NCI-H460 (cell line): ENCODE measurements at places on chromosomes 12 and 14.
A peak's percentile ranks its signal among the peaks of the same experiment; 100 is the strongest.

GRCh38 chr14:91956616-91957015 lies 9.1 kb upstream of the FBLN5 start:
- no peak for DNase-seq

DNA sequence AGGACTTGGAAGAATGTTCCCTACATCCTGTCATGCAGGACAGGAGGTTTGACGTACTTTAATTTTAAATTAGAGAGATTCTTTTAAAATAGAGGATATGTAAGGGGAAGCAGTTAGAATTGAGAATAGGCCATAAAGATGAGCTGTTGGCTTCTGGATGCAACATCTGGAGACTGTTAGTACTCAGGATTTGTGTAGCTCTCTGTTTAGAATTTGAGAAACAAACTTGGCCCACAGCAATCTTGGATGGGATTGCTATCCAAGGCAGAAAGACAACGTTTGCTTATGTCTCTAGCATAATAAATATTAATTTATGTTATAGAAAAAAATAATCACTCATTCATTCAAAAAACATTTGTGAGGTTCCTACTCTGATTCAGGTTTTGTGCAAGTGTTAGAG lies 398.4 kb upstream of the NOVA1 start:
- no peak for DNase-seq

DNA sequence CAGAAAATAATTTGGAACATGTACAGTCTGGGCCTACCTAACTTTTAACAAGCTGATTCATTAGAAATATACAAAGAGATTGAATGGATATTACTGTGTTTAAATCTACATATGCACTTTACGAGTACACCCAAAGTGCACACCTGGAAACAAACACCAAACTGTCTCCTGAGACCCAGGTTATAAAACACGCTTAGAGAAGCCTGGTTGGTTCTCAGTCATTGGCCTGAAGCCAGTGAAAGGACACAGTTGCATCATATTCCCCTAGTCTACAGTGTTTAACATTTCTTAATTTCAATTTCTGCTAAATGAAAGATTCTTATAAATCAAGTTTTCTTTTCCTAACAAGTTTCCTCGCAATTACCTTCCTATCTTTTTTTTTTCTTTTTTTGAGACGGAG lies 209.5 kb downstream of the FBXL14 start:
- no peak for DNase-seq

- DNase-seq = no peak
Measured at GRCh38 chr14:69076341-69076740, 76.6 kb downstream of the DCAF5 start.

DNA sequence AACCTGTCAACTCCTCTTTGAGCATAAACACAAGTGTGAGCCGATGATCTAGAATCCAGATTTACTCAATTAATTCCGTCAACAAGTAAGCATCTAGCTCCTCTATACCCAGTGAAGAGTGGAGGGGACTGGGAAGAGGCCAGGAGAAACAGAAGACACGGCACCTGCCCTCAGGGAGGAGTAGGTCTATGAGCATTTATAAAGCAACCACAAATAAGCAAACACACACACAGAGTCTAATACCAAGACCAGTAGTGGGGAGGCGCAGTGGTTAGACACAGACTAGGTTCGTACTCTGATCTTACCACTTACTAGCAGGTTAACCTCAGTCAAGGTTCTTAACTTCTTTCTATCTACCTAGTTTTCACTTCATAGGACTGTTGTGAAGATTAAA lies 5.9 kb upstream of the FOXN3 start:
- DNase-seq = no peak

DNA sequence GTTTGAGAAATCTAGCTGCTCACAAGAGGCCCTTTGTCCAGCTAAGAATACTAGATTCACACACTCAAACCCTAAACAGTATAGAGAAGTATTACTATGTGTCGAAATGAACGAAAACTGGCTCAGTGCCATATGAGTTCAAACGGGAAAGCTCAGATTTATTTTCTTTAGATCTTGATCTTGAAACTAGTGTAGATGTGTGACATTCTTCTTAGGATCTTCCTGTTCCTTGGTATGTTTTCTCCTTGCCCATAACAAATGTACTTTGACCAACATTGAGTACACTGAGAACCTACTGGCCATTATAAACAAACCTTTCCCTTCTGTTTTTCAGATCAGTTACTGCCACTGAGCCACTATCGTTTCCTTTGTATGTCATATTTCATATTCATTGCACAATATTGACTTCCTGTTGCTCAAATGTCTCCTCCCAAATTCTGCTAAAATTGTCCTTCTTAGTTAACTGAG lies 21.3 kb downstream of the MYBPC1 start:
- DNase-seq = peak; percentile 93

DNA sequence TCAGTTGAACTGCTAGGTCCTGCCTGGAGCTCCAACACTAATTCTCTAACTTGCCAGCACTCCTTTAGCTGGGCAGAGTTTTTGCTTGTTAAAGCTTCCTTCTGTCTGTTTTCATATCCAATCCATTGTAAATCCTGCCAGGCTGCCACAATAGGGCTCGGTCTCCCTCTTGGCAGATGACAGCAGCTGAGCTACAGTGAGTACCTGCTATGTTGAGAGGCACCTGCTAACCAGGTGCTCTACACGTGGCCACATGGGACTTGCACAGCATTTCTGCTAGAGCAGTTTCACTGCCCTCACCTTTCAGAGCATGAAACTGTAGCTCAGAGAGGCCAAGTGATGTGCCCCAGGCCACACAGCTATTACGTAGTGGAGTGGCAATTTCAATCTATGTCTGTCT lies 106.6 kb upstream of the NOS1 start:
- no peak for DNase-seq

GRCh38 chr12:94954948-94955592 lies 48.4 kb downstream of the NDUFA12 start:
- no peak for DNase-seq

- no peak for DNase-seq
Measured at GRCh38 chr12:57049890-57050289, at the start of gene MYO1A. TSS of gene MYO1A (minus strand) at chr12:57050129. CDS start at chr12:57048323, 1,806 bp downstream.

DNA sequence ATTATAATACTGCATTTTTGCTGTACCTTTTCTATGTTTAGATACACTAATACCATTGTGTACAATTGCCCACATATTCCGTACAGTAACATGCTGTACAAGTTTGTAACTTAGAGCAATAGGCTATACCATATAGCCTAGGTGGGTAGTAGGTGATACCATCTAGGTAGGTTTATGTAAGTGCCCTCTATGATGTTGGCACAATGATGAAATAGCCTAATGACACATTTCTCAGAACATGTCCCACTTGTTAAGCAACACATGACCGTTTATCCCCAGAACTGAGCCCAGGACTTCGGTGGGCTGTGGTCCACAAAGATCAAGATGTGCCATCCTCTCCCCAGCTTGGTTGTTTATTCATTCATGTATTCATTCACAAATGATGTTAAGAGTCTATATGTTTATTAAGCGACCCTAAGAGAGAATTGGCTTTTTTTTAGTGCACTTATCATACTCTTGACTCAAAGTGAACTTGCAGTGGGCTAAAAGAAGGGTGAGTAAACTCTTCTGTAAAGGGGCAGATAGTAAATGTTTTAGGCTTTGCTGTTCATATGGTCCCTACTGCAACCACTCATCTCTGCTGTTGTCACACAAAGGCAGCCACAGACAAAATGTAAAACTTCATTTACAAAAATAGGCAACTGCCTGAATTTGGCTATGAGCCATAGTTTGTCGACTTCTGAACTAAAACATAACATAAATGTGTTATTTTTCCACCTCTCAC lies 110.8 kb downstream of the NDUFA12 start:
- no peak for DNase-seq

DNA sequence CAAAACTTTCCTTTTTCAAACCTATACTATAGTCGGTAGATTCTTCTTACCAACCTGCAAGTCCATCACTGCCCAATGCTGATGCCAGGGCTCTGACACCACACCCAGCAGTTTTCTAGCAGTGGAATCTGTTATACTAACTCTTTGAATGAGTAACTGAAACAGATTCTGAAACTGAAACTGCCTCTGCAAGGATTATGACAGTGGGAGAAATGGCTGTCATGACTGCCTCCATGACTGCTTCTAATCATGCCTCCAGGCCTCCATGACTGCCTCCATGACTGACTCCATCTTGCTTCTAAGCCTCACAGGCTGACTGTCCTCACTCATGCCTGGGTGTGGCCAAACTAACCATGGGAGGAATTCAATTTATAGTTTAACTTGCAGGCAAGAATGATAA lies 29.4 kb upstream of the OXA1L start:
- DNase-seq = no peak

DNA sequence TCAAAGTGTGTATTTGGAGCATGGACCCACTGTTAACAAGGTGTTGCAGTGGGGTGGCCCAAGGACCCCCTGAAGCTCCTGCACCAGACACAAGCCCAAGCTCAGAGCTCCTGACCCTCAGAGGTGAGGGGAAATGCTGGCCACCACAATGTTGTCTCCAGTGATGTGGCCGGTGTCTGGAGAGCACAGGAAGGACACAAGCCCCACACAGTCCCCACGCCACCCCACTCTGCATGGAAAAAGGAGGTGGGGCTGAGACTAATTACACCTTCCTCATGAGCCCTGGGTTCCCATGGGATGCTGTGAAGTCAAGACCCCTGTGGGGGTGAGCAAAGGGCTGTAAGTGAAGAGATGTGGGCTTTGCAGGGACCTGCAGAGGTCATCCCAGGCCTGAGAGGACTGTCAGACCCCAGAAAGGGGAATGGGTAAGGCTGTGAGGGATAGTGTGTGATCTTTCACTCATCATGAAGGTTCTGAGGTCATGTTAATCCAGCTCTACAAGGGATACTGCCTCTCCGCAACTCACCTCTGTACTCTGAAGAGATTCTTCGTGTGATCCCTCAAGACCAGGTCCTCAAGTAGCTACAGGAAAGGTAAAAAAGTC lies 136.3 kb upstream of the DHRS4 start:
- no peak for DNase-seq

- DNase-seq = no peak
Measured at GRCh38 chr14:105083926-105084685, 18.9 kb upstream of the GPR132 start.

DNA sequence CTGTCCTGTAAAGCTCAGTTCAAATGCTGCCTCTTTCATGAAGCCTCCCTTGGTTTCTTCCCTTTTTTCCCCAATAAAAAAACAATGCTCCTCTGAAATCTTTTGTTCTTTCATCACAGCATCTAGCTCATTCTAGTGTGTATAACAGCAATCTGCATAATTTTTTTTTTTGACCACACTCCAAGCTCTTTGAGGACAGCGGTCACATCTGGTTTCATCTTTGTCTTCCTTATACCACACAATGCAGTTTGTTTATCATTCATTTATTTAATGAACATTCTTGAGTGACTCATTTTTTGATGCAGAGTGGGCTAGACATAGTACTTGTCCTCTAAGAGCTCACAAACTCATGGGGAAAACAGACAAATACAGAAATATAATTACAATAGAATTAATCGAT lies 7.3 kb downstream of the GNG2 start:
- DNase-seq = no peak

- no peak for DNase-seq
Measured at GRCh38 chr14:100306998-100307765, 938 bp upstream of the SLC25A29 start.

GRCh38 chr12:6343518-6343917 lies 1.6 kb upstream of the TNFRSF1A start:
- no peak for DNase-seq

DNA sequence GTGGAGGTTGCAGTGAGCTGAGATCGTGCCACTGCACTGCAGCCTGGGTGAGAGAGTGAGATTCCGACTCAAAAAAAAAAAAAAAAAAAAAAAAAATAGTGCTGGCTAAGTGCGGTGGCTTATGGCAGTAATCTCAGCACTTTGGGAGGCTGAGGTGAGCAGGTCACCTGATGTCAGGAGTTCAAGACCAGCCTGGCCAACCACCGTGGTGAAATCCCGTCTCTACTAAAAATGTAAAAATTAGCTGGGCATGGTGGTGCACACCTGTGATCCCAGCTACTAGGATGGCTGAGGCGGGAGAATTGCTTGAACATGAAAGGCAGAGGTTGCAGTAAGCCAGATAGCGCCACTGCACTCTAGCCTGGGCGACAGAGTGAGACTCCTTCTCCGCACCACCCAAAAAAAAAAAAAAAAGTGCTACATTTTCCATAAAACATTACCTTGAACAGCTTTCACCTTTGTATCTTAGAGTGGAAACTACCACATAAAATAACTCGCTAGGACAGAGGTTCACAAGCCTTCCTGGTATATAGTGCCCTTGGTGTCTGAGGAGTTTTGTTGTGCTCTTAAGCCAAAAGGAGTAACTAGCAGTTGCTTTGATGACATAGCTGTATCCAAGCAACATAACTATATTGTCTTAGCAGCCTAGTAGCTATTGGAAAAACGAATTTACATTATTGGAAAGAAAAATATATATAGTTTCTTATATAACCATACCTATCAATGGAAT lies 11.1 kb downstream of the PTGES3 start:
- no peak for DNase-seq

- no peak for DNase-seq
Measured at GRCh38 chr12:120979862-120980696, 1.7 kb downstream of the HNF1A start.

DNA sequence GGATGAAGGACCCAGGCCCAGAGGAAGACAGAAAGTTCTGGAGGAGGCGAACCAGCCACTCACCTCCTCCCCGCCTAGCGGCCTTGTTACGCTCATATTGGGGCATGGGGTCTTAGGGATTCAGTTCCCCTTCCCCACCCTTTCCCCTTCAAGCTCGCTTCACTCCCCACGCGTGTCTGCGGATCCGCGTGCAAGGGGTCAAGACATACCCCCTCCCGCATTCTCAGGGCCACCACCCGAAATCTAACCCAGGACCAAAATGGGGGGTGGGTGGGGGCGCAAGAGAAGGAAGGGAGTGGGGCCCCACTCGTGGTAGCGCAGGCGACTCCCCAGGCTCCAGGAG lies 584 bp upstream of the RFX4 start:
- DNase-seq = no peak

DNA sequence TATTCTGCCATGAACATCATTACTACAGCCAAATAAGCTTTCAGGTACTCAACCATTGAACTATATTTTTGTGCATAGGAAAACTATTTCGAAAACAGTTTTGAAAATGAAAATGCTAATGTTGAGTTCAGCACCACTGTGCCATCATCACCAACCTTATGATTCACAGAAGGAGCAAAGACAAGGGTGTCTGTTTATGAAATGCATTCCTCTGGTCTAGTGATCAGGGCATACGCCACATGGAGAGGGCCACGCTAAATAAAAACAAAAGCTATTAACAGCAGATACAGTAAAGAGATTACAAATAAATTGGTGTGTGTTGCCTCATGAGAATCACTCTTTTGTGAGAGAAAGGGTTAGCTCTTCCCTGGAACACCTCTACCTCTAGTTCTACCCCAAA lies 43.2 kb upstream of the BMAL2 start:
- no peak for DNase-seq
